ENCODE measurements at places on chromosomes 6 and 20.

- DNase-seq, result no peak
Measured at GRCh38 chr6:13417431-13417830, 70.0 kb downstream of the GFOD1 start.

- no peak for DNase-seq
Measured at GRCh38 chr6:127786109-127786508, 114.7 kb downstream of the THEMIS start.

- DNase-seq, result no peak
Measured at GRCh38 chr6:56637640-56638039, 5.0 kb downstream of the DST start.

- no peak for DNase-seq
Measured at GRCh38 chr6:161108916-161109315, 117.3 kb downstream of the MAP3K4 start.

DNA sequence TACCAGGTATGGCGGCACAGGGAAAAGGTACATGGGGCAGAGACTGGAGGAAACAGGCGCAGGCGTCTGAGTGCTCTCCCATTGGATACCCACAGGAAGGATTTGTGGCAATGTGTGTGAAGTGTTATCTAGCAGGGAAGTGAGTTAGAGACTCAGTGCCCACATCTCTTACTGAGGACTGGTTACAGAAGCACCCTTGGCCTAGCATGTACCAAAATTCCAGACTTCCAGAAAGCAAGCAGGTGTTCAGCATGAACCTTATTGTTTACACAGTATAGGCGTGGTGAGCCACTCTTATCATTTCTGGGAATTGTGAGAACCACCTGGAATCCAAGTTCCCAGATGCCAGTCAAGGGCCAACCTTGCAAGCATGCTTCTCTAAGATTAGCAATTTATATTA, 14.2 kb downstream of the MANBAL start:
- no peak for DNase-seq

Data from GF-D8 (cell line).